ENCODE measurements at places on chromosomes 3 and 15.

DNA sequence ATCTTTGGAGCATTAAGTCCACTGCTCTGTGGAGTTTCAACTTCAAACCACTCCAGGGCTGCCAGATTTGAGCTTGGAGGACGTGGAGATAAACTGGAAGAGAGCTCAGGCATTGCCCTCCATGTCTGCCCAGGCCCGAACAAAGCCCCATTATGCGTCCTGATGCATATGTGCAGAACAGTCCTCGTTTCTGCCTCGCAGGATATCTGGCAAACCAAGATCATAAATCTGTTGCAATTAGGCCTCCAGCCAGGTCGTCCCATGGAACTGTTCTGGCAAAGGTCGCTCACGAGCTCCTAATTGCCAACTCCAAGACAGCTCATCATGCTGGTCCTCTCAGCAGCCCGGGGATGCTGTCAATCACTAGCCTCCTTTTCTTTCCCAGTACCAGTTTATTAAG is 91.2 kb downstream of the SEMA5B start:
- DNase-seq, result no peak

GRCh38 chr3:171821778-171822358 is 11.6 kb upstream of the PLD1 start:
- DNase-seq, result no peak

GRCh38 chr3:10268930-10269329 is 20.7 kb downstream of the TATDN2 start:
- no peak for DNase-seq

DNA sequence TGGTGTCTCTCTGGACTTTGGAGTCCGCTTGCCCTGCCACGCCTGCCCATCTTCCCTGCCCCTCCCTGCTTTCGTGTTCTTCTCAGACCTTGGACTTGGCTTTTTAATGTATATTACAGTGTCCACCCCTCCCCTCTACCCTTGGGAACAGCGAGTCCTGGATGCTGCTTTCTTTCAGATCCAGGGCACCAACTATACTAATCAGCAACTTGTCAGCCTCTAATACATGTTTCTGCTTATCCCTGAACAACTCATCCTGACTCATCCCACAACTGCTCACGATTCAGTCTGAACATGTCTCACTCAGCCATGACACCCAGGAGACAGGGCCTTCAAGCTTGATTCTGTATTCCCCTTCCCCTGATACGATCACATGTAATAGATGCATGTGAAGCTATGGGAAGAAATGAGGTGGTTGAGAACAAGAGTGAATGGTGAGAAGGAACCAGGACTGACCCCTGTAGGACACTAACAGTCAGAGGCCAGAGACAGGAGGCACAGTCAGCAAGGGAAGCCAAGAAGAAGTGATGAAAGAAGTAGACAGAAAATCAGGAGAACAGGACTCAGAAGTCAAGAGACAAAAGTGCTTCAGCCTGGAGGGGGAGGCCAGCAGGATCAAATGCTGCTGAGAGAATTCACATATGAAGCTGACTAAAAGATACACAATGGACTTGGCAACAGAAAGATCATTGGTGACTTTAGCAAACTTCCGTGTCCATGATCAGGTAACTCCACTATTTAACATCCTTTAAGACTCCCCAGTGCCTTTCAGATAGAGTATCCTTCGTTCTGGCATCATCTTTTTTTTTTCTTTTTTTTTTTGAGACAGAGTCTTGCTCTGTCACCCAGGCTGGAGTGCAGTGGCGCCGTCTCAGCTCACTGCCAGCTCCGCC is 35.4 kb downstream of the BCL2L10 start:
- peak; percentile 99 for DNase-seq

DNA sequence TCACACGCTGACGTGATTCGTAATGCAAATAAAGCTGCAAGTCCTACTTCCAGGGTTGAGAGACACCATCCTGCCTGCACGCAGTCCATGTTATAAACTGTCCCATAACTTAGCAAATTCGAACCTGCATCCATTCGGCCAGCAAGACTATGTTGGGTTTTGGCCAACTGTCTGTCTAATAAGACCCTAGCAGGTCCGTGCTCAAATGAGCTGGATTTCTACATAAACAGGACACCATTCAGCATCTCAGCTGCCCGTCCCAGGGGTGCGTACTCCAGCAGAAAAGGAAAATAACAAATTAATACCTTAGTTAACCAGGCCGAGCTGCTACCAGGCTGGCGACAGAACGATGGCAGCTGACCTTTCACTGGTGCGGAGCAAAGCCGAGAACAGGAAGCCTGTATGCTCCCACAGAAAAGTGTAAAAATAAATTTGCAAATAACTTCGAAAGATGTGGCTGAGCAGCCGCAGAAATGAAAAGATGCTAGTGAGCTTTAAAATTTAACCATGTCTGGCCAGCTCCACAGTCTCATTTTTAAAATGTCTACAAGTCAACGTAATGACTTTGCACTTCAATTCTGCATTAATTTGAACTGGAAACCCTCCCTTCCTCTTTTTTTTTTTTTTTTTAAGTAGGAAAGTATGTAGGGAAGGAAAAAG is 97.1 kb upstream of the SNRPA1 start:
- no peak for DNase-seq

- peak; percentile 88 for DNase-seq
Observed at GRCh38 chr15:38589502-38589901, 24.9 kb upstream of the RASGRP1 start.

DNA sequence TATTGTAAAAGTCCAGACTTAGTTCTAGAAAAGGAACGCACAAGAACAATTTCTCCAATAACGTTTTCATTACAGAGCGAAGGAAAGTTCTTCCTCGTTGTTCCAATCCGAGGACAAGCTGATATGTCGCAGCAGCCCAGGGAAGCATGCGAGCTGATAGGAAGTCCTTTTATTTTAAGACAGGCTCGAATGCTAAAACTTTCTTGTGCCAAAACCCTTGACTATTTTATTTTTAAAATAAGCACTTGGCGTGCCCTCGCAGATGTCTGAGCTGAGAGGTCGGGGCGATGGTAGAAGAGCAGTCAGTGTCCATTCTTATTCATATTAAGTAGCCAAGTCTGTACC is 433 bp upstream of the MITF start:
- DNase-seq, result no peak

DNA sequence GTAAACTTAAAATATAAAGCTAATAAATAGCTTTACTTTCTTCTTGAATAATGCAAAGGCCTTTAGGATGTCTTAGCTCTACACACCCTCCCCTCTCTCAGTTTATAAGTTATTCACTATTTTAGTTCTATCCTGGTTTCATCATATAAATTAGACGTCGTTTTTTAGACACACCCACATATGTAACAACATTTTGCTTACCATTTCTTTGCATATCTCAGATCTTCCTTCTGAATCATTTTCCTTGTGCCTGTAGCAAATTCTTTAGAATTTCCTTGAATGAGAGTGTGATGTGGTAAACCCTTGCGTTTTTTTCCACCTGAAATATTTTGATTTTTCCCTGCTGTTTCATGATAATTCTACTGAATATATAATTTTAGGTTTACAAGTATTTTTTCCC is 2.5 kb upstream of the DAZL start:
- no peak for DNase-seq

GRCh38 chr3:142947799-142948575 is 15.5 kb downstream of the PAQR9 start:
- DNase-seq, result peak; percentile 31

- no peak for DNase-seq
Observed at GRCh38 chr15:37793851-37794250, 140.6 kb upstream of the TMCO5A start.

- no peak for DNase-seq
Observed at GRCh38 chr15:39075311-39075710, 505.6 kb upstream of the THBS1 start.

- DNase-seq, result peak; percentile 84
Observed at GRCh38 chr15:62769604-62770003, 272.9 kb upstream of the TPM1 start.

DNA sequence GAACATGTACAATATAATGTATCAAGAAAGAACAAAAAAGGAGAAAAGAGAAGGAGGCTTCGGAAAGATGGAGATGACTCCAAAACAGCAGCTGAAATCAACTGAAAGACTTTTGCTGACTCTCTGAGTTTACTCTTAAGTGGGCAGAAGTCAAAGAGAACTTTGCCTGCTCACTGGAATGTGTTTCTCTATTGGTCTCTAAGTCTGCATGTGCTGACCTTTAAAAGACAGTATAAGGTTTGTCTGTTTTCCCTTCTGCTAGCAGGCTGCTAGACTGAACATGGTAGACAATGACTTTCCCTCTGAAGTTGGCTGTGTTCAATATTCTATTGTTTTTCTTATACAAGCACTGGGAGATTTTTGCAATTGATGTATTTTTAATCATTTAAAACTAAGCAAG is 7.2 kb upstream of the MAP4 start:
- DNase-seq, result no peak

GRCh38 chr3:36765104-36765503 is 751 bp upstream of the DCLK3 start:
- no peak for DNase-seq

GRCh38 chr15:62219799-62220198 is 54.7 kb upstream of the C2CD4B start:
- DNase-seq, result no peak

DNA sequence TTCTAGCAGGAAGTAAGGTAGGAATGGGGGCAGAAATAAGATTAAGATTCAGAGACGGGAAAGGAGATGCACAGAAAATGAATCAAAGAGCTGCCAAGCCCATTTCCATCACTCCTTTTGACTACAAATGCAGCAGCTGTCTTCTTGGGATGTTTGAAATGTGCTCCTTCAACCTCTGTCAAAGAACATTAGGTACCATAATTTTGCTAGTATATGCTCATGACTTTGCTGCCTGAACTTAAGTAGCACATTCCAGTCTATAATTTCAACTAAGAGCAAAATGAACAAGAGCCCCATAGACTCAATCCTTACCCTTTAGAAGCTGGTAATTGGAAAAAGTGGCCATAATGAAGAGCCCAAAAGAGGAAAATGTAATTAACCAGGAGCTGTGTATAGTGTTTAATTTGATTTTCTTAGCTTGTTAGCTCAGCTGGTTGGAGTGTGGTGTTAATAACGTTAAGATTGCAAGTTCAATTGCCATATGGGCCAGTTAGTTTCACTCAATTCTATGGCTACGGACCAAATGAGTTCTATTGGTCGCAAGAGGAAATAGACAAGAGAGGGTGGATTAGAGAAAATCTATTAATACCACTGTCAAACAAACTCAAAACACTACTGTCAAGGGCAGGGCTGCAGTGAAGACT is 349.9 kb downstream of the ZBBX start:
- DNase-seq, result no peak

DNA sequence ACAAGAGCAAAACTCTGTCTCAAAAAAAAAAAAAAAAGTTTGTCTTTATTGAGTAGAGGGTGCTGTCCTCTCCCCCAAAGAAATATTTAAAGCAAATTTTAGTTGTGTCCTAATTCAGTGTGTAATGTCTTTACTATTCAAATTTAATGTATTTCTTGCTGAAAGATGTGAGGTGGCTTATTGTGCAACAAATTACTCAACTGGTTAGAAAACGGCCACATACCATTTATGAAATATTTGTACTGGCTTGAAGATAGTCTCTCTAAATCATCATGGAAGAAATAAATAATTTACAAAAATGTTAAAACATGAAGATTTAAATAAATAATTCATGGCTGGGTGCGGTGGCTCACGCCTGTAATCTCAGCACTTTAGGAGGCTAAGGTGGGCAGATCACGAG is 63.0 kb downstream of the SLTM start:
- no peak for DNase-seq

GRCh38 chr3:39185959-39186691 is 6.3 kb downstream of the XIRP1 start:
- no peak for DNase-seq

- no peak for DNase-seq
Observed at GRCh38 chr3:196609805-196610515, 29.5 kb upstream of the NRROS start.

GRCh38 chr3:83928391-83928790 is 1030.4 kb upstream of the CADM2 start:
- no peak for DNase-seq

- peak; percentile 88 for DNase-seq
Observed at GRCh38 chr15:90184119-90184785, 16.9 kb upstream of the SEMA4B start.

DNA sequence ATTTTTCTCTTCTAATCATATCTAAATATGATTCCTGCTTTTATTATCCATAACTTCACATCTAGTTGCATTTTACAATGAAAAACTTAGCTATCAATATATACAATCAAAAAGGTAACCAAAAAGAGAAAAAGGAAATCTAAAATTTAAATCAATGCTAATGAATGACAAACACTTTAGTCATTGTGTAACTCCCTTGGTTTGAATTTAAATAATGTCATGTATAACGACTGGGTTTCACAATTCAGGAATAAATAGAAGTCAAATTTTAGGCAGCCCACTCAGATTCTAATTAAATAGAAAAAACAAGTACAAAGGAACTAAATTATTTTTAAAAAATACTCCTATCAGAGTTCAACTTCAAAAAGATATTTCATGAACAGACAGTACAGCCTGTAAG is 26.9 kb downstream of the DPH6 start:
- DNase-seq, result no peak

DNA sequence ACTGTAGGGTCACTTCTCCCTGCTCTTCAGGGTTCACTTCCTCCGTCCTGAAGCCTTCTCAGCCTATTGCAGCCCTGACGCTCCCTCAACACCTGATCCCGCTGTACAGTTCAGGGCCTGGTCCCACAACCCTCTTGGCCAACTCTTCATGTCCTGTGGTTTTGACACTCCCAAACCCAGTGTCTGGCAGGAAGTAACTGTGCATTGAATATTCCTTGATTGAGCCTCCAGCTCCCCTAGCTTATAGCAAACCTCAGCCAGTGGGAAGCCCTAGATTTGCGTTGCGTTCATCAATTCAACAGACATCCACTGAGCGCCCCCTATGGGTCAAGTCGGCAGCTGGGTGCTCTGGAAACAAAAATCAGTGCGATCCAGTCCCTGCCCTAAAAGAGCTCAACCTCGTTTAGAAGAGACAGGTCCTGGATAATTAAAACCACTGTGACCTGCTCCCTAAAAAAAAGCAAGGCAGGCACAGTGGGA is 13.5 kb downstream of the UBAP1L start:
- peak; percentile 40 for DNase-seq

GRCh38 chr3:115683305-115683704 is 60.0 kb downstream of the GAP43 start:
- DNase-seq, result no peak

- DNase-seq, result no peak
Observed at GRCh38 chr3:127744875-127745274, 72.1 kb downstream of the ABTB1 start.

DNA sequence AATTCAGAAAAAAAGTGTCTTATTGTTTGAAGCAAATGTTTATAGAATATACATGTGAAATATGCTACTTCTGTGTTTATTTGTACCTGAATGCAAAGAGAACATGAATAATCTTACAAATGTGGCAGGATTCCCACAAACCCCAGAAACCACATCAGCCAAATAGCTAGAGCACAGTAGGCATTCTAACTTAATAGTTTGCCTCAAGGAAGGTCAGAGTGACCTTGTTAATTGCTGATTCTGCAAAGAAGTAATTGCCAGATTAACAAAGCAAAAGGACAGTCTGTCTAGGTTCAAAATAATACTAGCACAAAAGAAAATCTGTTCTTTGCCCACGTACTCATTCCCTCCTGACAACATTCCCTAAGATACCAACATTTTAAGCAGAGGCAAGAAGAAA is 604.0 kb downstream of the PYDC2 start:
- no peak for DNase-seq
